ENCODE measurements at places on chromosomes 2 and 18.

- no peak for DNase-seq
Observed at GRCh38 chr2:212532585-212532984, 6.0 kb downstream of the ERBB4 start.

- no peak for DNase-seq
Observed at GRCh38 chr2:46009315-46009714, 287.9 kb upstream of the EPAS1 start.

- peak; percentile 1 for DNase-seq
Observed at GRCh38 chr18:22705328-22705727, 227.8 kb upstream of the RBBP8 start.

DNA sequence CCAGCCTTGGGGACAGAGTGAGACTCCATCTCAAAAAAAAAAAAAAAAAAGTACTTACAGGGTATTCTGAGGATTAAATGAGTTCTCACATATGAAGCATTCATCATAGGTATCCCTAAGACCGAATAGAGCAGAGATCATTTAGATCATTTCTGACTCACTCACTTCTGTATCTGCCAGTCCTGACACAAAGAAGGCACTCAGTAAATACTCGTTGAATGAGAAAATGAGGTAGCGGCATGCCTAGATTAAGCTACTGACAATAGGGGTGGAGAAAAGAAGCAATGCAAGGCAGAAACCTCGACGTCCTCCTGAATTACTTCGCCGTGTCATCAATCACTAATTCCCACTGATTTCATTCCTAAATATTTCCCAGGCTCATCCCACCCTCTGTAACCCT, 103.8 kb downstream of the GREB1L start:
- DNase-seq, result no peak

DNA sequence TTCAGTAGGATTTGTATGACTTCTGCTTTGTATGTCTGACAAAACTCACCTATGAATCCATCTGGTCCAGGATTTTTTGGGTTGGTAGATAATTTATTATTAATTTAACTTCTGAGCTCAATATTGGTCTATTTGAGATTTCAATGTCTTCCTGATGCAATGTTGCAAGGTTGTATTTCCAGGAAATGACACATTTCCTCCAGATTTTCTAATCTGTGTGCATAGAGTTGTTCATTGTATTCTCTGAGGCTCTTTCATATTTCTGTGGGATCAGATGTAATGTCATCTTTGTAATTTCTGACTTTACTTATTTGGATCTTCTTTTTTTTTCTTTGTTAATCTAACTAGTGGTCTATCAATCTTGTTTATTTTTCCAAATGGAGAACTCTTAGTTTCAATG, 584.7 kb upstream of the SETBP1 start:
- DNase-seq, result no peak

- DNase-seq, result no peak
Observed at GRCh38 chr2:31378791-31379501, 35.6 kb downstream of the XDH start.

GRCh38 chr2:139080244-139080643, 300.1 kb upstream of the NXPH2 start:
- no peak for DNase-seq

- DNase-seq, result no peak
Observed at GRCh38 chr18:58391231-58391825, 237.6 kb downstream of the ALPK2 start.

- no peak for DNase-seq
Observed at GRCh38 chr2:27811768-27812167, 40.2 kb downstream of the MRPL33 start.
